Fibroblast of skin of back (primary cell): ENCODE measurements at places on chromosomes 7 and 10.
A peak's percentile ranks its signal among the peaks of the same experiment; 100 is the strongest.

DNA sequence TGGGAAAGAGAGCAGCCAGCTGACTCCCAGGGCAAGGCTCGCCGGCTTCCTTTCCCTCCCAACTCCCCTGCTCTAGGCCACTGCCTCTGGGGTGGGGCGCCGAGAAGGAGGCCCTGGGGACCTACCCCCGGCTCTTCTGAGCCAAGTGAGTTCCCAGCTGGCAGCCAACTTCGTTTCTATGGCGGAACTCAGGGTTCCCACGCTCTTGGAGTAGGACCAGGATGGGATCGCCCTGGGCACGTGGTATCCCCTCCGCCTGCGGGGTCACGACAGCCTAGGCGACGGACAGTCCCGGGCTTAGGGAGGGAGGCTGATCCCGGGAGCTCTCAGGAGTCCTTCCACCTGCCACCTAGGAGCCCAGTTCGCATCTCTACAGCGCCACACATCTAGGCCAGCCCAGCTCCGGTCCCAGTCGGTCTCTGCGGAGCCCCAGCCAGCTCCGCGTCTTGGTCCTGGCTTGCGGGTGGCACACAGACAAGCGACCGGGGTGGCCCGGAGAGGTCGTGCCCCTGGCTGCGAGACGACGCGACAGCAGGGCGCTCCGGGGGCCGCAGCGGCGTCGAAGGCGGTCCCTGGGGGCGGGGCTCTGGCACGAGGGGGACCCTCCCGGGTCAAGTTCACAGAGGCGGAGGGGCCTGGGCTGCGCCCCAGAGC is 20.5 kb upstream of the GATA3 start:
- no peak for DNase-seq

DNA sequence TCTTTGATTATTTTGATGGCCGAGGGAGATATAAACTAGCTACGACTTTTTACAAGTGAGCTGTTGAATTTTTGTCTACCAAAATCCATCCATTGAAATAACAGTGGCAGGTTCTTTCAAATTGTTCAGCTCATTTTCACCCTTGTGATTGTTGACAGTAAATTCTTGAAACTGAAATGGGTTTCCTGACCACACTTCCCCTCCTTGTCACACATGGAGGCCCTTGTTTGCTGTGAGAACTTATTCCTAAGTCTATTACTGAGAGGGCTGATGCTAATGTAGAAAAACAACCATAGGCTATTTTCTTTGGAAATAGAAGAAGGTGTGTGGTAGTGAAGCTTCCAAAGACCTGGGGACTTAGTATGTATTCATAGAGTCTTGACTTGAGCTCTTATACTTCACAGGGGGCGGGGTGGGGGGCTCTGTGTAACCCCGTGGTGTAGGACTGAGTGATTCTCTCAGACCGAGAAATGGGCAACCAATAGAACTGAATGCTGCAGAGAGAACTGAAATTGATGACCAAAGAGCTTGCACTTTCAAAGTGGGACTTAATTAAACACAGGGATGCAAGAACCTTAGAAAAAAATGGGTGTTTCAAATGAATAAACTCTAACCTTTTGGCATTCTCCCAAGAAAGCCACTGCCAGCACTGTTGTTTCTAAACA is 718.9 kb downstream of the CCSER2 start:
- DNase-seq: no peak

DNA sequence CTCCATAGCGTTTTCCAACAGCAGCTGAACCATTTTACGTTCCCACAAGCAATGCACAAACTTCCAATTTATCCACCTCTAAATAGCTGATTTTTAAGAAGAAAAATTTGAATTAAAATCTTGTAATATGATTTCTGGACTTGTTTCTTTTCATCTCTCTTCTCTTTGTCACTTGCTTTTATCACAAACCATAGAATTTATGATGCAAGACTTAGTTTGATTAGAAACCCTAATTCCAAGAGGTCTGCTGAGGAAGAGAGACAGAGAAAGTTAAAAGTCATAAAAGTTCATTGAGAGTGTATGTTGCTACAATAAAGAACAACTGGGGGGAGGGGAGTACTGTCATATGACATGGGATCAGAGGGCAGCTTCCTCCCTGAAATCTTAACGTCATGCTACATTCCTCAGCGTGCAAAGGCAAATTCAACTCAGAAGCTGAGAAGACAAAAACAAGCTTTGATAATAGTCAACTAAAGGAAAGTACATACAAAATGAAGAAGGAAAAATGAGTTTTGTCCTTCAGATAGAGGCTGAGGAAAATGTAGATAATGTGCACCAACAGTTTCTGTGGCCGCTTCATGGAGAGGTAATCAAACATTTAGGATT is 18.4 kb upstream of the CUBN start:
- no peak for DNase-seq

DNA sequence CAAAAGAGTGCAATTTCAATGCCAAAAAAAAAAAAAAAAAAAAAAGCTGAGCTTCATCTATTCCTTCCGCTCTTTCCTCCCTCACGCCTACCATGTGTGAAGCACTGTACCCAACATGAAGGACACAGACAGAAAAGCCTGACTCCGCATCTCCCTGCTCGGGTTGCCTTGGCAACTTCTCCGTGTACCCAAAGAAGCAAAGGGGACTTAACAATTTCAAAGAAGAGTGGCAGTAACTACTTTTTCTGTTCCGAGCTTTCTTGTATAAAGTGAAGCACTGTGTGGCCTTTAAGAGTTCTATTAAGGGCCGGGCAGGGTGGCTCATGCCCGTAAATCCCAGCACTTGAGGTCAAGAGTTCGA is 177.7 kb downstream of the PRKCQ start:
- no peak for DNase-seq

DNA sequence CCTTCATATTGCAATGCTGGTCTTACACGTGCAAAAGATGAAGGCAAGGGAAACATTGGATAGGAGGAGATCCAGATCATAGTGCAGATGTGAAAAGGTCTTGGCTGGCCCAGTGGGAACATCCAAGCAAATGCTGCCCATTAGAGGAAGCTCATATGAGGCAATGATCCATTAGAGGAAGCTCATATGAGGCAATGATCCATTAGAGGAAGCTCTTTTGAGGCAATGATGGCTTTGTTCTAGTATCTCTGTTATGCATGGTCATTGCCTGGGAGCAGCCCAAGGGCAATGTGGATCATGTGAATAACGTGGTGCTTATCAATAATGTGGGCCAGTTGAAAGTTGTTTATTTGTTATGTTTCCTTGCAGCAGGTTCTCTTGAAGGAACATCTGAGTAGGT is 37.8 kb downstream of the STEAP4 start:
- DNase-seq: no peak

DNA sequence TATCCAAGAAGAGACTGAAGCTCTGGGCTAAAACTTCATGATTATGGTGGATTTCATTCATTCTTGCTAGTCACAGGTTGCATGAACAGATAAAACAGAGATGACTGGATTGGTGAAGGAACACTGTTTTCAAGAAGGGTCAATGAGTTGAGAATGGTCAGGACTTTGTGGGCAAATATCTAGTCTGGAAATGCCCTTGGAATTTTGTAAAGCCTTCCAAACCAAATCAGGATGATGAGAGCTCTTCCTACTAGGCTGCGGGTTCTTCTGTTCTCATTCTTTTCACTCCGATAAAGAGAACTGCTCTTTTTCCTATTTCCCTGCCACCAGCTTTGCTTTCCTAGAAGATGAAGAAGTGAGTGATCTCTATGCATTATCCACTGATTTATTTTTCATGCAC is 171.4 kb downstream of the ARID5B start:
- no peak for DNase-seq

DNA sequence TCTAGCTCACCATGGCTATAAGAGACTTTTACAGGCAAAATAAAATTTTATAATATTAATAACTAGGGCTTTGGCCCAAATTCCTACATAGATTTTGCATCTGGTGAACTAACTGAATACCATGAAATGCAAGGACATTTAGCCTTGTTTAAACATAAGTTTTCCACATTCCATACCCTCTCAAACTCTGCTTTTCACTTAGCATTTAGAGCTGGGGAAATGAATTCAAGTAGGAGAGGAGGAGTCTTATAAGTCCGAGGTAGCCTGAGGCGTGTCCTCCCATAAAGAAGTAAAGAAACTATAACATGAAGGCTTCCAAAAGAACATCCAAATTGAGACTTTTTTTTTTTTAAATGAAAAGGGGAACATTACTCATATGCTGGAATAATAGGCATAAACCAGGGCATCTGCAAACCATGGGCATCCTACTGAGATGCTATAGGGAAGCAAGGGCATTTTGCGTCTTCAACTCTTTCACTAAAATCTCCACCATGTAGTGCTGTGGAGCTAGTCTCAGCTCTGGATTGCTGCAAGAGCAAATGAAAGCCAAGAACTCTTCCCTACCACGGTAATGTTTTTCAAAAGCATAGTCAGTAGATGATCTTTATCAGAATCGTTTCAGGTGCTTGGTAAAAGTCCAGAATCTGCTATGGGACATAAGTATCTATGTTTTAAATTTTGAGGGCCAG is 79.1 kb downstream of the PALS2 start:
- no peak for DNase-seq

GRCh38 chr10:104612571-104613205 is 28.4 kb upstream of the SORCS3 start:
- no peak for DNase-seq

DNA sequence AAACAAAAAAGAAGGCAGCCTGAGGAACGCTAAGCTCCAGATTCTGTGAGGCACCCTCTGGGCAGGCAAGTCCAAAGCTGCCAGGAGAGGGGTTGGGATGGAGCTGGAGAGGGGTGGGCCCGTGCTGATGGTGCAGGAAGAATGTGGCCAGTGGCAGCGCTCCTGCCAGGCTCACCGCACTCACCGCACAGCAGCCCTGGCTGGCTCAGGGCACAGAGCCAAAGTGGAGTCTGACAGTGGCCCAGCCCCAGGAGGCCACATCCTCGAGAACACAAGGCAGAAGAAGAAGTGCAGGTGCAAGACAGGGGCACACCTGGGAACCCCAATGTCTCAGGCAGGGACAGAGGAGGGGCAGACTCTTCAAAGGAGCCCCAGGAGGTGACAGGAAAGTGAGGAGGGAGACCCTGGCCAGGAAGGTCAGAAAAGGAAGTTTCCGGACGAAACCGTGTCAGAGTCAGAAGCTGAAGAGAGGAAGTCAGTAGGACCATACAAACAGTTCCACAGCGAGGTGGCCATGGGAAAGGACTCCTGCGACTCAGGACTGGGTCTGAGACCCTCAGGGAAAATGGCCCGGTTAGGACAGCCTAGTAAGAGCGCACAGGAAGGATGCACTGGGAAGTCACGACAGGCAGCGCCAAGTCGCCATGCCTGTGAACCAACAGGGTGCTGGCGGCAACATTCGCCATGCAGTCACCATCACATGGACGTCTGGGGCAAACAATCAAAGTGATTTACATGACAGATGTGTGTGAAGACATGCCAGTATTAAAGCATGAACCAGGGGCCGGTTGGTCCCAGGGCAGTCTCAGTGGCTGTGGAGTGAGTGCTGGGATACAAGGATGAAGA is 54.4 kb downstream of the COBL start:
- no peak for DNase-seq

- DNase-seq: peak; percentile 85
These were observed 809 bp downstream of the C10orf143 start for GRCh38 chr10:130109796-130110245.

GRCh38 chr10:4926400-4926799 is 36.8 kb upstream of the AKR1C1 start:
- no peak for DNase-seq

- DNase-seq: no peak
These were observed 19.5 kb downstream of the KCNH2 start for GRCh38 chr7:150958597-150958996.

- DNase-seq: no peak
These were observed 20.7 kb downstream of the SEC61A2 start for GRCh38 chr10:12150163-12150562.

GRCh38 chr7:124781418-124781817 is 15.8 kb upstream of the GPR37 start:
- DNase-seq: no peak

DNA sequence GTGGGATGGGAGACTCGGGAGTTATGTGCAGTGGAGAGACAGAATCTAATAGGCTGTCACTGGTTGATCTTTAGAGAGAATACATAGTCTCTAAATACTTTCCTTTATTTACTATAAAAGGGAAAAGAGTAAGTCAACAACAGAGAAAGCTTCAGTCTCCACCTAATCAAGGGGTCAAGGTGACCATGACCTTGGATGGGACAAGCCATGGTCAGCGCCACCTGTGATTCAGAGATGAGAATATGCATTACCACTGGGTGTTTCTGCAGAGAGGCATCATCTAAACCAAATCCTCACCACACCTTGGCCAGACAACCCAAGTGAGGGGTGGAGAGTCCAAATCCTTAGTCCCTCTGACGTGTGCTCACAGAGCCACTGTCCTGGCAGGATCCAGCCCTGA is 39.9 kb downstream of the TNS3 start:
- DNase-seq: no peak

GRCh38 chr7:117859246-117859812 is 13.9 kb downstream of the CTTNBP2 start:
- no peak for DNase-seq

DNA sequence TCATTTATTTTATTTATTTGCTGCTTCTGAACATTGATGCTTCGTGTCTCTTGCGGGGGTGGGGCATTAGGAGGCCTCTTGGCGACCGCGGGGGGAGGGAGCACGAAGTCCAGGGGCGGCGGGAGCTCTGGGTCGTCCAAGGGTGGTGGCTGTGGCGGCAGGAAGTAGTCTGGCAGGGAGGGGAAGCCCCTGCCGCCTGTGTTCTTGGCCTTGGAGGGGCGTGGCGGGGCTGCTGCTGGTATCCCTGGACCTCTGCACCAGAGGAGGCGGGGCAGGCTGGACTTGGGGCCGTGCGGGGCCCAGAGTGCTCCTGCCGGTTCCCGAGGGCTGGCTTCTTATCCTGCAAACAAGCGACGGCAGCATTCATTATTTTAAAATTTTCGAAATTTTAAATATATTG is 70.5 kb upstream of the ABI1 start:
- DNase-seq: no peak
